RWPE1 (cell line): ENCODE measurements at places on chromosomes 5 and 9.
A peak's percentile ranks its signal among the peaks of the same experiment; 100 is the strongest.

GRCh38 chr5:33065131-33065530 is 354.0 kb downstream of the NPR3 start:
- no peak for DNase-seq

- DNase-seq = peak; percentile 19
Observed at GRCh38 chr5:106380736-106381135, 1290.0 kb downstream of the EFNA5 start.

- DNase-seq = peak; percentile 76
Observed at GRCh38 chr5:132444841-132445639, 45.5 kb downstream of the IRF1 start.

DNA sequence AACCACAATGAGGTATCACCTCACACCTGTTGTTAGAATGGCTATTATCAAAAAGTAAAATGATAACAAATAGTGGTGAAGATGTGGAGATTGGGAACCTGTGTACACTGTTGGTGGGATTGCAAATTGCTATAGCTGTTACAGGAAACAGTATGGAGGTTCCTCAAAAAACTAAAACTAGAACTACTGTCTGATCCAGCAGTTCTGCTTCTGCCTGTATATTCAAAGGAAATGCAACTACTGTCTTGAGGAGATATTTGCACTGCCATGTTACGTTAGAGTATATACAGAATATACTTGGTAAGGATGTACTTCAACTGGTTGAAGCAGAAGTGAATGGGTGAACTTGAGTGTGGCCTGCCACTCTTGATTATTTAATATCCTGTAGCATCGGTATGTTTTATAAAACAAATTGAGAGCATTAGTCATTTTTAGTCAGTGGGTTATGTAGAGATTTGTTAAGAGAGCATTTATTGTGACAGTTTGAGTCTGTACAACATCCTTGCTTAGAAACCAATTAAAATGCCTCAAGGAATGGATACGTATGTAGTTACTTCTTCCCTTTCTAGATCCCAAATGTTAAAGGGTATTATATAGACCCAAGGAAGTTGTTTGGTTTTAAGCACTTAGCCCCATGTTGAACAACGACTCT is 37.5 kb downstream of the ZCCHC7 start:
- no peak for DNase-seq

GRCh38 chr5:82295144-82295543 is 17.0 kb upstream of the RPS23 start:
- DNase-seq = no peak

DNA sequence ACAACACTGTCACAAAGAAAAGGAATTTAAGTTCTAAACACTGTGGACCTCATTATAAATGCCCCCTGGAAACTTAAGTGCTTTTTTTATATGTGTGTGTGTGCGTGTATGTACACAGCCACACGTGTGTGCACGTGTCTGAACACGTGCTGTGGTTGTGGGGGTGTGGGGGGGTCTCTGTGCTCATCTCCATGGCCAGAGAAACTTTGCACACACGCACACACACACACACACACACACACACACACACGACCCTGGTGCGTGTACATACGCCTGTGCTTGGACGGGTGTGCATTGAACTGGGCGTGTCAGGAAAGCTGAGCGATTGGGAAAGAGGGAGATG is 27.9 kb downstream of the AMBP start:
- DNase-seq = no peak

- peak; percentile 87 for DNase-seq
Observed at GRCh38 chr5:147949711-147950573, 43.6 kb upstream of the C5orf46 start.

DNA sequence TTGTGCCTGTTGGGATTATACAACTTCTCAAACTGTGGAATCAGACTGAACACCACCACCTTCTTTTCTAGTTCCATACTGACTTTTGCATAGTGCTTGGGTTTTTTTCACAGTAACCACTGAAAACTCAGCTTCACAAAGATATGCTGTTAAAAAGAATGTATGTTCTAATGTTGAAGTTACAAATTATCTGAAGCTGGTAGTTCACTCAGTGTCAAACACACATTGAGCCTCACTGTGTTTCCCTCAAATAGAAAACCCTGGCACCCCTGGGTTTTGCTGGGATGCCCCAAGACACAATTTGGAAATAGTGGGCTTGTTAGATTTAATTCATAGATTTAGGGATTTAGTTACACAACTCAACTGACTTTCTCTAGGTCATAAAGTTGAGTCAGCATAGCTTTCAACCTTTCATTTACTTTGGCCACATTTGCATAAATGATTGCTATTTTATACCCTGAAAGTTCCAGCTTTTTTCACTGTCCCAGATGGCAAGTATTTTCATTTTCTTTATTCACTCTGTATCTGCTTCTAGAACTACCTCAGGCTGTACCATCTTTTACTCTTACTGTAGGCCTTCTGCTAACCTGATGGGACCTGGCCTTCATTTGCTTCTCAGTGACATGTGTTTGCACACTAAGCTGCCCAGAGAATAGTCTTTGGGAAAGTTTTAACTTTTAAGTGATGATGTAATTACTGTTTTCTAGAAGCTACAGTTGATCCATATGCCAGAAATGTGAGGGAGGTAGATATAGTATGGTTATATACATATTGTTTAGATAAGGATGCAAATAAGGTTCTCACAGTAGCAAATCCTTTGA is 115.1 kb downstream of the CDC42SE2 start:
- no peak for DNase-seq

- DNase-seq = no peak
Observed at GRCh38 chr5:74894351-74894750, 28.2 kb upstream of the FAM169A start.

- DNase-seq = no peak
Observed at GRCh38 chr5:35881758-35882157, 25.1 kb downstream of the IL7R start.

- DNase-seq = peak; percentile 59
Observed at GRCh38 chr5:147578228-147579024, 68.6 kb upstream of the DPYSL3 start.

GRCh38 chr9:99222416-99223270 is 561 bp downstream of the SEC61B start:
- DNase-seq = no peak

GRCh38 chr5:125775896-125776295 is 647.3 kb upstream of the GRAMD2B start:
- DNase-seq = no peak

DNA sequence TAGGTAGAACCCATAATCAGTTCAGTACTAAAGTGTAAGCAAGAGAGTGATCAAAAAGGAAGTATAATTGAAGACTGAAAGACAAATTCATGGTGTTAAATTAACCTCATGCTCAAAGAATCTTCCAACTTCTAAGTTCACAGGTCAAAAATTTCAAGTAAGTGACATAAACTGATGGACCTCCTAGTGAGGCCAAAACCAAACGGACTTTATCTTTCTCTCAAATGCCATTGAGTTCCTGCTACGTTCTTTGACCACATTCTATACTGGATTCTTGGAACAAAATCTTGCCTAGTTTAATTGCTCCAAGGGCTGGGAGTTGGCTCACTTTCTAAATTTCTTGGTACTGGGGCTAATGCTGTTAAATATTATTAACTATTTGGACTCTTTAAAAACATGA is 794.9 kb downstream of the TLE4 start:
- no peak for DNase-seq

- no peak for DNase-seq
Observed at GRCh38 chr5:175576591-175576990, 81.3 kb upstream of the HRH2 start.

- DNase-seq = no peak
Observed at GRCh38 chr5:115626445-115626823, 598 bp upstream of the TMED7 start.

DNA sequence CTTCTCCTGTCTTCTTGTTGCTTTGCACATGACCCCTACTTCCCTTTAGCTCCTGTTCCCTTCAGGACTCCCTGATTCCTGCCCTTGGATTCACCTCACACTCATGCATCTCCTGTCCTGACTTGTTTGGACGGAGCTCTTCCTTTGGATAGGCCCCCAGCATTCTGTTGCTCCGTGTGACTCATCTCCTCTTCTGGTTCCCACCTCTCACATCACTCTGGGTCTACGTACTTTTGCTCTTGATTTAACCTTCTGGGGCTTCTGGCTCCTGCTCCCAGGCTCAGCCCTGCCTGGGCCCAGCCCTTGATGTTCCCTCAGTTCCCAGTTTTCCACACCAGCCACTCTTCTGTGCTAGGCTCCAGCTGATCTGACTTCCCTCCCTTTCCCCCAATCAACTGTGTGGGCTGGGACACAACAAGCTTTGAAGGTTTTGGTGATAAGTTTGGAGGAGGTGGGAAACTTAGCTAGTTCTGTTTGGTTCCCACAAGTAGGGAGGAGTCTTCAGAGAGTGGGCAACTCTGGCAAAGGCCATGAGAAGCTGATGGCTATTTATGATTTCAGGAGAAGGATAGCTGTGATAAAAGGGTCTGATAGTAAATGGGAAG is 331.5 kb downstream of the ARHGEF28 start:
- DNase-seq = peak; percentile 98

DNA sequence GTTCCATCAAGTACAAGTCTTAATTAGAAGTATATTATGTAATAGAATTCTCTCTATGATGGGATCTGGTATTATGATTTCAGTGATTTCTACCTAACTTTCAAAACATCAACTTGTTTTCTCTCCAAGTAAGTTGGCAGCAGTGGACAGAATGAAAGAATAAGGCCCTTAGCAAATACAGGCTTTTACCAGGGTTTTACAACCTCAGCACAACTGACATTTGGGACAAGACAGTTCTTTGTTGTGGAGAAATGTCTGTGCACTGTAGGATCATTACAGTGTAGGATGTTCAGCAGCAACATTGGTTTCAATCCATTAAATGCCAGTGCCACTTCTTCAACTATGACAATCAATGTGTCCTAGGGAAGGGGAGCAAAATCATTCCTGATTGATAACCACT is 48.8 kb downstream of the MLANA start:
- DNase-seq = no peak

DNA sequence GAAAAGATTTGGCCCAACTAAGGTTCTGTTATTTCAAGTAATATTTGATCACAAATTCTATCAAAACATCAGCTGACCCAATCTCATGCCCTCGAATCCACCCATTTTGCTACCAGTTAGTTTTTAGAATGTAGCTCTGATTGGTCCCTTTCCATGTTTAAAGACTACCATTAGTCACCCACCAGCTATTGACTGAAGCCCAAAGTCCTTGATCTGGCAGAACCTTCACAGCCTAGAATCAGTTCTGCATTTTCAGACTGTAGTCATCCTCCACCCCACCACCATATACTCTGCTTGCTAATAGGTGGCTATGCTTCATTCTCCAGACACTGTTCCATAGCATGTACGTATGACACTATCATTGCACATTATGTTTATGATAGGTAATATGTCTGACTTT is 182.2 kb upstream of the TARS1 start:
- no peak for DNase-seq

DNA sequence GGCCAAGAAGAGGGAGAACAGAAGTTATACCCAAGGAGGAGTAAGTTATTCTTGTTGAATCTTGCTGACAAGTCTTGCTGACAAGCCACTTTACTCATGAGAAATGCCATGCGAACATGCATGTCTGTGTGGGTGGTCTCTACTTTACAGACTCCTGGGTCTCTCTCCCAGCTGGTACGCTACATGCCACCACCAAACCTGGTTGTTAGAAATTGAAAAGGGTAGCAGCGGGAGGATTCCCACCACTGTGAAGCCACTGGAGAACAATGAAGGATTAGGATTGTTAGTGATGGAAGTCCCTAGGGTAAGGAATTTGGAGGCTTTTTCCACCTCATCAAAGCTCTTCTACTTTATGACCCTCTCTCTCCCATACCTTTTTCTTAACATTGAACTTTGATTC is 53.6 kb upstream of the GABRB2 start:
- no peak for DNase-seq

GRCh38 chr5:135825373-135826220 is 8.9 kb upstream of the SLC25A48 start:
- no peak for DNase-seq

GRCh38 chr5:10534561-10535530 is 29.0 kb upstream of the ANKRD33B start:
- DNase-seq = no peak

GRCh38 chr5:35794684-35795375 is 61.9 kb upstream of the IL7R start:
- DNase-seq = no peak

DNA sequence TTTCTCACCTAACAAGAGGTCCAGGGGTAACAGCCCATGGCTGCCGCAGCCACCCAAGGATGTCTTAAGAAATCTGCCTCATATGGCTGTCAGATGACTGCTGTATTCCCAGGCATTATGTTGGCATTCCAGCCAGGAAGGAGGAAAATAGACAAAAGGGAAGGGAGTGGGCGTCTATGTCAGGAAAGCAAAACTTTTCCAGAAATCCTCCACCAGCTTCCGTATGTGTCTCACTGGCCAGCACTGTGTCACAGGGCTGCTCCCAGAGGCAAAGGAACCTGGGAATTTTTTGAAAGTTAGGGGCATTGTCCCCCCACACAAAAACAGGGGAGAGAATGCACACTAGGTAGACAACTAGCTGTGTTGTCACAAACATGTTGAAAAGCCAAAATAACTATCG is 7.3 kb downstream of the BHMT2 start:
- DNase-seq = no peak

DNA sequence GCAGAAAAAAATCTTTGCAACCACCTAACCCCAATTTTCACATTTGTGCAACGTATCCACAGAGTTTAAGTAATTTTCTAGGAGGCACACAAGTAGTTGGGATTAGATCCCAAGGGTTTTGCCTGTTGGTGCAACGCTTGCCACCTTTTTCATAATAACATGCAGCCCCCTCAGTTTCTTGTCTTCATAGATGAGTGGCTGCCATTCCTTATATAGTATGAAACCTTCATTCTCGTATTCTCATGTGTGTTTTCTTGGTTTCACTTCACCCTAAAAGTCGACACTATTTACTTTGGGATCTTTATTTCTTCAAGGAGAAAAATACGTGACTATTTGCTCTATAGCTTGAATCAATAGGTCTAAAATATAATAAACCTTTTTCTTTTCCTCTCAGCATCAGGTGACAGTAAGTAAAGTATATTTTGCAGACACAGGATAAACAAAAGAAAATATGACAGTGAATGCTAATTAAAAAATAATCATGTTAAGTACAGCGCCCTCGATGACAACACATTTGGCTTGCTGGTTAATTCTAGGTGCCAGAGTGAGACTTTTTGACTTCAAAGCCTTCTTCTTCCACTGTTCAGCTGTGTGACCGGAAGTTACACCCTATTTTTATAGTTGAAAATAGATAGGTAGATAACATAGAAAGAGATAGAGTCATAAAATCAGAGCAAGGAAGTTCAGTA is 342.8 kb upstream of the CCNG1 start:
- no peak for DNase-seq

- no peak for DNase-seq
Observed at GRCh38 chr9:131020388-131020787, 11.4 kb downstream of the LAMC3 start.

DNA sequence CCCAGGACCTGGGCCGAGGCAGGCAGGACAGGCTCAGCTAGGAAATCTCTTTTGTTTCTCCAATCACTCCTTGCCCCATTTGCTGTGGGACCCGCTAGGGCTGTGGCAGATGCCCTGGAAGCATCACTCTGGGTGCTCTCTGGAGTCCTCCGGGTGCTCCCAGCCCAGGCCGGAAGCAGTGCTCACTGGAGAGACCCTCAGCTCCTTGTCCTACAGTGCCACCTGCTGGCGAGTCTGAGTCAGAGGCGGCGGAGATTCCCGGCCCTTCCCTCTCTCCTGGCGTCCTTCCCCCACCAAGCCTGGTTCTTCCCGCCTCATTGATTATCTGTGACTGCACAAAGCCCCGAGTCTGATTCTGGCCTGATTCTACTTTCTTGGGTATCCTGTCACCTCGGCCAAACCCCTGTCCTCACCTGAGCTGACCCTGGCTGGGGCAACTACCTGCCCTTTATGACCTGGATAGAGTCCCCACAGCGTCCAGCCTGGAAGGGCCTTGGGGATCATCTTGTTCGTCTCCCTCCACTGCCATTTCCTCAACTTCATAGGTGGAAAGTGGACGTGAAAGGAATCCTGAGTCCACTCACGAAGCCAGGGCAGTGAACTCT is 7.3 kb upstream of the BARHL1 start:
- peak; percentile 87 for DNase-seq
